ENCODE measurements at places on chromosomes 11 and 22.
A peak's percentile ranks its signal among the peaks of the same experiment; 100 is the strongest.

DNA sequence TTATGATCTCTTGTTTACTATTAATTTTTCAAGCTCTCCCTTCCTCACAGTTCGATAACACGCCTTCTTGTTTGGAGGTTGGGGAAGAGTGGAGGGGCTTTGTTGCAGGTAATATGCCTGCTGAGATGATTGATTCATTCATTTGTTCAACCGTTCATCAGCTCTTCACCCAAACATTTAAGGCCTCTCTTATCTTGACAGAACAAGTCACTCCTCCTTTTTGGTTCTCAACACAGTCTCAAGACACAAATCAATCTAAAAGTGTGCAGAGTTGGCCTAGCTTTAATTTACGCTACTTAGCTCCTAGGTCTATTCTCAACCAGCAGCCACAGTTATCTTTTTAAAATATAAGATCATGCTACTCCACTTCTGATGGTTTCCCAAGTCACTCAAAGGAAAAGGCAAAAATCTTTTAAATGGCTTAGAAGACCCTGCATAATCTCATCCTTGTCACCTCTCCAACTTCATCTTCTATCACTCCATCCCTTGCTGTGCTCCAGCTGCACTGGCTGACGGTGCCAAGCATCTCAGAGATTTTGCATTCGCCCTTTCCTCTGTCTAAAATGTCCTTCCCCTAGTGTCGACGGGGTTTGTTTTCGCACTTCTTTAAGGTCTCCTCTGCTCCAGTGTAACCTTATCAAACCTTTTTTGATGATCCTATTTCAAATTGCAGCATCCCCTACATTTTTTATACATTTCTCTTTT, 60.3 kb downstream of the AMBRA1 start:
- DNase-seq: no peak

DNA sequence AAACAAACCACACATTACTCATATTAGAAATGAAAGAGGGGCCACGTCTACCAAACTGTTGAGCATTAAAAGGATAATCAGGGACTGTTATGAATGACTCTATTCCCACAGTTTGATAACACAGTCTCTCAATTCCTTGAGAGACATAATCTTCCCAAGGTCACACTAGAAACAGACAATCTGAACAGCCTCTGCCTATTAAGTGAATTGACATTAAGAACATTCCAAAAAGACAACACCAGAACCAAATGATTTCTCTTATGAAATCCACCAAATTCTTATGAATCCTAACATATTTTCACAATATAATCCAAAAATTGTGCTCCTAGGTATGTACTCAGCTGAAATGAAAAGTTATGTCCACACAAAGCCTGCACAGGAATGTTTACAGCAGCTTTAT, 4.6 kb downstream of the RFPL1 start:
- no peak for DNase-seq

DNA sequence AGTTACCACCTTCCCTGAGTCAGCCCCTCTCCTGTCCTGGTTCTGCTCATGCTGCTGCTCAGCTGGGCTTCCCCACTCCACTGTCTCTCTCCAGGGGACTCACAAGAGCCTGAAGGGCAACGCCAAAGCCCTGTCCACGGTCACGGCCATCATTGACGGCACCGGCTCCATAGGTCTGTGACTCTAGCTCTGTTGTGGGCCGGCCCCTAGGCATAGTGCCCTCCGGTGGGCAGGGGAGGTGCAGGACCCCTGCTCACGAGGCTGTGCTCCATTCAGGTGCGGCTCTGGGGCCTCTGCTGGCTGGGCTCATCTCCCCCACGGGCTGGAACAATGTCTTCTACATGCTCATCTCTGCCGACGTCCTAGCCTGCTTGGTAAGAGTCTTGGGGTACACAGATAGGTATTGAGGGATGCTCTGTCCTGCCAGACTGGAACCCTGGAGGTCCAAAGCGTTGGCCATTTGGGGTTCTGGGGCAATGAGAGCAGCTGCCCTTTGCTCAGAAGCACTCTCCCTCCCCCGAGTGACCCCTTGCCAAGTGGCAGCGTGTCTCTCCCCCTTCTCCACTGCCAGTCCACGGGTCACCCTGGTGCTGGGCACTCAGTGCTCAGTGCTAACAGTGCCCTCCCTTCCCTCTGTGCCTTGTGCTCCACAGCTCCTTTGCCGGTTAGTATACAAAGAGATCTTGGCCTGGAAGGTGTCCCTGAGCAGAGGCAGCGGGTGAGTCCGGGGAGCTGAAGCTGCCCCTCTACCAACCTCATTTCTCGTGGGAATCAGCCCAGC, 22.4 kb downstream of the SLC37A2 start:
- no peak for DNase-seq

GRCh38 chr11:36469881-36470802, 39.9 kb downstream of the TRAF6 start:
- DNase-seq: no peak

DNA sequence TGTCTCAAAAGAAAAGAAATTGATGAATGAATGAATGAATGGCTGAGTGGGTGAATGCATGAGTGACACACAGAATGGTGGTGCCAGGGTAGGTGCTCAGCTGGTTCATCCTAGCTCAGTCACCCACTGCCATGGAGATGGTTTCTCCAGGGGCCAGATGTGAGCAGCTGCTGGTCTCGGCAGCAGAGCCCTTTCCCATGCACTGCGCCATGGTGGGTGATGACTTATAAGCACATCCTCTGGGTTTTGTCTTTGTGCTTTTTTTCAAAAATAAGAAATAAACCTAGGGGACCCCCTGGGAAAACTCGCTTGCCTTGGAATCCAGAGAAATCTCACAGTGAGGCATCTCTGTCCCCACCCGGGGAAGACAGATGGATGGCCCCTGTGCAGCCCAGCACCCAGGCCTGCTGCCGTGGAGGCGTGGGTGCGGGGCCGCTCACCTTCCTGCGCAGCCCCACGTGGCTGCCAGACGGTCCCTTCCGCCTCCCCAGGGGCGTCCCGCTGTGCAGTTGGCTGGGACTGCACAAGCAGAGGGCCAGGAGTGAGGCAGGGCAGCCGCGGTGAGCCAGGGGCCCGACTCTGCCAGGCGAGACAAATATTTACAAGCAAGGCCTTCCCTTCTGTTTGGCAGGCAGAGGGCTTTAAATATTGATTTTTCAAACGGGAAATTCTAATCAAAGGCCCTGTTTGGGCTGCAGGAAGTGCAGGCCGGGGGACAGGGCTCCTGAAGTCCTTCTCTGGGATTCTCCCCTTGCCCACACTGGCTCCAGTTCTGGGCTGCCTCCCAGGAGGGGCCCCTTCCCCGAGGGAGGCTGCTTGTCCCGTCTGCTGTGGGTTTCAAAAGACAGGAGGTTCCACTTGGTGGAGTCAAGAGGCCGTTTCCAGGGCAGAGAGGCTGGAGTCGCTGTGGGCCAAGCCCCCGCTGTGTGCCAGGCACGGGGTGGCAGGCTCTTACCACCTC, 24.3 kb downstream of the MPPED1 start:
- DNase-seq: no peak

- DNase-seq: no peak
Observed at GRCh38 chr22:47406180-47406834, 643.9 kb downstream of the TBC1D22A start.

GRCh38 chr11:89660234-89660633, 49.9 kb upstream of the TRIM77 start:
- DNase-seq: no peak

DNA sequence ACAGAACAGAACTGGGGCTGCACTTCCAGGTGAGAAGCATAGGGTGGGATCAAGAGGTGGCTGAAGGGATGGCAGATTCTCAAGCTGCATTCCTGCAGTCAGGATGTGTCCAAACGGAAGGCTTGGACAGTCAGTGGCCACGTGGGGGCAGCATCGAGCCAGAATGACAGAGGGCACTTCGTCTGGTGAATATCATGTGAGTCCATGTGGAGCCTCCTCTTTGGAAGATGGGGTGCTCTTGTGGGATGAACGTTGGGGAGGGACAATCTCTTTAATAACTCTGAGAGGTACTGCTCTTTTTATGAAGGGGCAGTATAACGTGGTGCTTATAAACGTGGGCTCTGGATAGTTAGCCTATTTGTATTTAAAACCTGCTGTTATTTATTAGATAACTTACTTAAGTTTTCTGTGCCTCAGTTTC, 154.9 kb upstream of the NAV2 start:
- DNase-seq: peak; percentile 33

DNA sequence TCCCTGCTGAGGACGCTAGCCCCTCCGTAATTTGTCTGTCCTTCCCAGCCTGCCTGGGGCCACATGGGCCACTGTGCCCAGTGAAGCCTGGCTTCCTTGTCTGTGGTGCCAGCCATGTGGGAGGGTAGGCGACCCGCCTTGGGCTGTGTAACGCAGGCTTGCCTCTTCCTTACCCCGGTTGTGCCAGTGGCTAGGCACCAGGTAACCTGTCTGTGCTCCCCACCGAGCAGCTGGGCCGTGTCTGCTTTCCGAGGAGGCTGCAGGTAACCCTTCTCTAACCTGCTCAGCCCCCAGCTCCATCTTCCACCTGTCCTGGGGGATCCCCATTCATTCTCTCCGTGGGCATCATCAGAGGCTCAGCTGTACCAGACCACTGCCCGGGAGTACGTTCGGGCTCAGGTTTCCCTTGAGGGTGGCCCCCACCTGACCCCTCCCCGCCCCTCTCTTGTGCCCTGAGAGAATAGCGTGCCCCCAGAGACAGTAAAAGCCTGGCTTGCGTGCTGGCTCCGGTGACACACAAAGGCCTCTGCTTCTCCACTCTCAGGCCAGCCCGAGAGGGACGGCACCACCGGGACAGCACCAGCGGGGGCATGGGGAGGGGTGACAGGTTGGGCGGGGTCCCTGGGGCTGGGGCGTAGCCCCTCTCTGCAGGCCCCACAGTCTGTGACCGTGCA, 79.1 kb downstream of the CDKN1C start:
- DNase-seq: no peak

GRCh38 chr11:37710031-37710430, 1112.0 kb upstream of the RAG2 start:
- DNase-seq: no peak

- no peak for DNase-seq
Observed at GRCh38 chr22:44732017-44732561, 20.3 kb upstream of the ARHGAP8 start.

DNA sequence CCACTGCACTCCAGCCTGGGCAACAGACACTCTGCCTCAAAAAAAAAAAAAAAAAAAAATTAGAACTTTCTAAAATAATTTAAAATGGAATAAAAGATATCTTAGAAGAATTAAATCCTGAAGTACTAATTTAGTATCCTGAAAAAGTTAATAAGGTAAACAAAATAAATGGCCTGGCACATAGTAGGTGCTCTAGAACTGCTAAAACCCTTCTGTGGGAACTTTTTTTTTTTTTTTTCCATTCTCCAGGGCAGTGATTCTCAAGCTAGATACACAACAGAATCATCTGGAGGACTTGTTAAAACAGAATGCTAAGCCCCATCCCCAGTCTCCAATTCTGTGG, 65.3 kb downstream of the MAML2 start:
- DNase-seq: no peak

DNA sequence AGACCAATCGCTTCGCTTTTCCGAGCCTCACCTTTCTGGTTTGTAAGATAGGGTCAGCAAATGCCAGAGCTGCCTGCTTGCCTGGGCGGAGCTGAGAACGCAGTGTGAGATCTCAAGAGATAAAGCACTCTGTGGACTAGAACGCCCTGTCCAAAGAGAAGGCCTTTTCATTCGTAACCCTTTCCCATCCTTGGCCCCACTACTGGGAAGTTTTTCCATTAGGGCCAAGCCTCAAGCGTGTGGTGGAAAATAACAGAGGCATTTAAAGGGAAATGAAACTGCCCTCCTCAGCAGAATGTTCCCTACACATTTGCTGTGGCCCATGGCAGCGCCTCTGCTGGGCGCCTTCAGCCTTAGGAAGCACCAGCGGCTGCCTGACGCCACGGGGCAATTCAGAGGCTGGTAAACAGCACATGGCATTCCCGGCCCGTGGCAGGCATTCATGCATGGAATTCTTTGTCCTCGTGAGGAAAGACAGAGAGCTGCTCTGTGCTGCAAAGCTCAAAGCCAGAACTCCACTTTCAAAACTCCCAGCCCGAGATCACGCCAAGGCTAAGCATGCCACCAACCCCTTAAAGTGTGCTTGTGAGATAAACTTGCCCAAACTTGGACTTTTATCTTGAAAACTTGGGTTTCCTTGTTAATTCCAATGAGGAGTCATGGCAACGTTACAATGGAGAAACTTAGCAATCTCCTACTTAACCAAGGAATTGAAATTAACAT, 38.1 kb downstream of the AHNAK start:
- no peak for DNase-seq

DNA sequence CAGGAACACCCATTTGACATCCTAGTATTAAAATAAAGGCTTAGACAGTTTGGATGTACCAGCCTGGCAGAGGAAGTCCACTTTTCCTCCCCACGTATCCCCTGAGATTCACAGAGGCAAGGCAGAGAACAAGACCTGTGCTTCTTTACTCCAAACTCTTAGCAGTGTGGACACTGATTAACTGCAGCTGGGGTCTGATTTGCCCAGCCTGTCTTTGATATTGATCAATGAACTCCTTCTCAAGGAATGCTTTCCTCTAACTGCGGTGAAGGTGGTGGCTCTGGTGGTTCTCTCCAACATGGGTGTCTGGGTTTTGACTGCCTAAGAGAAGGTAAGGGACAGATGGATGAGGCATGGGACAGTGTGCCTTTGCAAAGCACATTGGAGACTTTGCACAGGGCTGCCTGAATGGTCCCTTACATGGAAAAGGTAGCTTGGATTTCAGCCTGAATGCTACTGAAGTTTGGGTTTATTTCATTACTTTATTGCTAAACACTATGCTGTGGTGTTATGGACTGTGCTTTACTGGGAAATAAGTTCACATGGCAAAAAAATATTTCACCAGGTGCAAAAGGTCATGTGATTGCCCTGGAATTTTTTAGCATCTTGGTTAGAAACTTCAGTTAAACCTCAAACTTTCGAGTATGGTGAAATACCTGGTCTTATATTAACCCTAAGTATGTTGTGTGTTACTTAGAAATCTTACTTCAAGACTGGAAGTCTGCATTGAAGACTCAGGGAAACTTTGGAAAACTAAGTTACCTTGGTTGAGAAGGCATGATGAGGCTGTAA, 1.8 kb downstream of the GAS2 start:
- DNase-seq: no peak

DNA sequence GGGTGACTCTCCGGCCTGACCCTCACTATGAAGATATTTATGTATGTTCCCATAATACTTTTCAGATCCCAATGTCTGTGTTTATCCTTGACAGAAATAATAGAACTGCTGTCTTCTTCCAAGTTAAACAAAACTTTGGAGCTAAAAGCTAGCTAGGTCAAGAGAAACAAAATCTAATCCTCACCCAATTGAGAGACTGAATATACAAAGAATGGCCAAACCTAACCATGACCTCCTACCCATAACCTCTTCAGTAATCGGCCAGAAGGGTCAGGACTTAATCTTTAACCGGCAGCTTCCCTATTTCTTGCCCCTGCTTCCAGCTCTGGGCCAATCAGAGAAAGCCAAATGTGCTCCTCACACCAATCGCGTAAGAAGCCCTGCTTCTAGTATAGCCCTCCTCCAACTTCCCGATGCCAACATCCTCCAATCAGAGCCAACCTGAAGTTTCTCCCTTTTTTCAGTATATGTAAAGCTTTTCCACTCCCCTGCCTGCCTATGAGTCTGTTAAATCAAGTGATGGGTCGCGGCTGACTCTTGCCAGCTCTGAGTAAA, 1.7 kb upstream of the DDX6 start:
- DNase-seq: peak; percentile 44
